Glomerular endothelial cell (primary cell): ENCODE measurements at places on chromosomes 5 and 9. TPM values are rescaled to one million over a fixed set of nuclear protein-coding genes. Genes with fewer than 3 reads are reported as not detected.

GRCh38 chr5:79703381-79703645 lies 13.7 kb downstream of the CMYA5 start:
- DNase-seq = no peak

GRCh38 chr5:145540375-145540774 lies 294.8 kb downstream of the PRELID2 start:
- no peak for DNase-seq

DNA sequence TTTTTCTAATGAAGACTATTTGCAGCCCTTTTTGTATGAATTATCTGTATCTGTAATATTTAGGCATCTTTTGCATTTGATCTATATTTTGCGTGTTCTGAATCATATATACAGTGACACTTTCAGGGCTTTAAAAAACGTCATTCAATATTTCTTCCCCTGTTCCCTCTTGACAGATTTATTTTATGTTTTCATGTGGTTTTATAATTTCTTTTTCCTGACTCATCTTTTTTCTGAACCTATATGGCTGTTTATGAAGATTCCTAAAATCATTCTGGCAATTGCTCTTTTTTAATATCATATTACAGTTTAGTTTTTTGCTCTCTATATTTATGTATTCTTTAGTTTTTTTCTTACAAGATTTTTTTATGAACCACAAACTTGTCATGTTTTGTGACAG lies 67.6 kb downstream of the SMARCA2 start:
- no peak for DNase-seq

DNA sequence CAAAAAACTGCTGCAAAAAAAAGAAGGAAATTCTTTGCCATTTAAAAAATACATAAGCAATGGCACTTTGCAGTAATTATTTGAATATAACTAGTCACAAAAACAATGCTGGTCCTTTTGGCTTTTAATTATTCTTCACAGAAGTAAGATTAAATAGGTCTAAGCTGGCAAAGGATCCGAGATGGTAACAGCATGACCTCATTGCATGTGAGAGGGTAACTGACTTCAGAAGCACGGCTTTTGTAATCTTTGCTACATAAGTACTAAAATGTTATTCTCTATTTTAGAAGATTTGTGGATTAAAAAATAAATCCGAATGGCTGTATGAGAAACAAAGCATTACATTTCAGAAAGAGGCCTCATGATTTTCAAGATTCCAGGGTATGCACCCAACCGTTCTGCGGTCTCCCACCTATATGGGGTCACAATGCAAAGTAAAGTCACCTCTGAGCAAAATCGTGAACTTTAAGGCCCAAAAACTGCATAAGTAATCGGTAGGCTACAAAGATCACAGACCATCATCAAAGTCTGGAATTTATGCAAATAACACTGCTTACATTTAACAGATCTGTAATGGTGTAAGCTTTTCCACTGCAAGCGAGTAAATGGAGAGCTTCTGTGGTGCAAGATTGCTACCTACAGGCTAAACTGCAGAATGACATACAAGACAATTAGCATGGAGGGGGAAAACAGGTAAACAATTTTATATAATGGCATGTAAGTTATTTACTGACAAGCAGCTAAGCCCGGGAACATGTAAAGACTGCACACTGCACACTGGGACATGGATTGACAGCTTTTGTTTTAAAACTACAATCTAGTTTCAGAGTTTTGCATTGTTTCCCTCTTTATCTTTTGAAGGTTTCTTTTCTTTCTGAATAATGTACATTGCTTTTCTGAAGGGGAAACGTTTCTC lies 231.6 kb downstream of the SLF1 start:
- no peak for DNase-seq

DNA sequence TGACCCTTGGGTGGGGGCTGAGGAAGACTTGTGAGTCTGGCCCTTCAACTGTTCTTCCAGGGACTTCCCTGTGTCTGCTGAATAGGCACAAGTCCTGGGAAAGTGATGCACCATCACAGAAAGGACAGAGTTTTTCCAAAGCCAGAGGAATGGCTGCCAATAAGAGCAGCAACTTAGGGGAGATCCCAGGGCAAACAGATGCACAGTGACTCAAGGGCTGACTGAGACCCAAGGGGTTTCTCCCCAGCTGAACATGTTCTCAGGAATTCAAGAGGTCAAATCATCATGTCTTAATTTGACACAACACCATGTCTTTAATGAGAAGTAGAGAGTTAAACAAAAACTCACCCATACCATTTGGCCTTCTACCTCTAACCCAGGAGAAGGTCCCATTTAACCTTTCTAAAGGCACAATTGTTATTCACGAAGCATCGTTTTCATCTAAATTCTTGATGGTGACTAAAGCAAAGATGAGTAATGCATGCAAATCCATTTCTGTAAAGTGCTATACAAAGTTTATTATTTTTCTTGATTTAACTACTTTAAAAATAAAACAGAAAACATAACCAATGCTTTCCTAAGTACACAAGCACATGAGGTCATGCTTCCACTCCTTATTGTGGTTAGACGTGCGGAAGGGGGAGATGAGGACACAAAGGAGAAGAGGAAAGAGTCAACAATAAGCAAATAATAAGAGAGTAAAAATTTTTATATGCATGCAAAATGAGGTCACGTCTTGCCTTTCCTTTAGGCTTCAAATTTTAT lies 324.1 kb downstream of the PLK2 start:
- DNase-seq = no peak

DNA sequence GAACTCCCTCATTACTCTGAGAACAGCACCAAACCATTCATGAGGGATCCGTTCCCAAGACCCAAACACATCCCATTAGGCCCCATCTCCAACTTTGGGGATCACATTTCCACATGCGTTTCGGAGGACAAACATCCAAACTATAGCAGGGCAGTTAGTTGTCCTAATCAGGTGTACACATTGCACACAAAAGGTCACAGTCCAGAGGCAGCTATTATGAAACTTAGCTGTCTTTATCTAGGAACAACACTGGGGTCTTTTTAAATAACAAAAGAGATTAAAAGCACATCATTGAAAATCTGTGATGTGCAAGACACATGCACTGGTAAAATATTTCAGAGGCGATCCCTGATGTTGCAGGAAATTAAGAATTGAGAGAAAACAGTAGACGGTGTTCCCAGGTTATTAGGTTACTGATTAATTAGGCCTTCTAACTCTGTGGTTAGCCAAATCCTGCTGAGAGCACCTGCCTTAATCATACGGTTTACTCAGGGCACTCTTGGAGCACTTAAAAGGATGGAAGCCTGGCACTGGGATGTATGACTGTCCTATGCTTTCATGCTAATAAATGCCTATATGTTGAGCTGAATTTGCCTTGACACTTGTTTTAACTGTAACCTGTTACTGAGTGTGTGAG lies 1574.5 kb upstream of the WWC1 start:
- DNase-seq = no peak

Gene TCOF1
- total RNA-seq = 29.1 and 38.2 TPM in 2 replicates

Gene PRR7
- 13.5 and 20.0 TPM in 2 replicates for total RNA-seq

Gene SPATA31E1
- total RNA-seq = not detected in 2 replicates
